ENCODE measurements at places on chromosomes 13 and 19. TPM values are rescaled to one million over a fixed set of nuclear protein-coding genes. Genes with fewer than 3 reads are reported as not detected.

Gene ZNF83
- total RNA-seq = 43.7 TPM

Gene LRRC63
- 0.29 TPM for total RNA-seq

Gene CYP4F8
- total RNA-seq = 2.1 TPM

Gene ARHGAP33
- 6.8 TPM for total RNA-seq

Gene PDX1
- not detected for total RNA-seq

Gene KRTDAP
- not detected for total RNA-seq

Gene ZNF442
- total RNA-seq = 5.1 TPM

Gene PGLYRP2
- total RNA-seq = not detected

Gene PSG3
- not detected for total RNA-seq

Gene ENOX1
- total RNA-seq = 0.69 TPM

Gene SPRY2
- 55.3 TPM for total RNA-seq

Gene CEACAM5
- 35.0 TPM for total RNA-seq

Gene FPR1
- 53.3 TPM for total RNA-seq

Gene GGN
- not detected for total RNA-seq

Gene FSD1
- 1.5 TPM for total RNA-seq

Gene ZNF682
- total RNA-seq = 9.6 TPM

Gene DACT3
- total RNA-seq = 10.0 TPM

Gene GJA3
- total RNA-seq = not detected

Gene LRFN3
- 10.5 TPM for total RNA-seq

Gene F2RL3
- 25.3 TPM for total RNA-seq

Gene NLRP9
- not detected for total RNA-seq

All from upper lobe of right lung (tissue), 1 donor.